SK-N-SH treated with all-trans-retinoic acid at 6 μM for 48 hours (cell line): ENCODE measurements at places on chromosomes 7 and 10.

DNA sequence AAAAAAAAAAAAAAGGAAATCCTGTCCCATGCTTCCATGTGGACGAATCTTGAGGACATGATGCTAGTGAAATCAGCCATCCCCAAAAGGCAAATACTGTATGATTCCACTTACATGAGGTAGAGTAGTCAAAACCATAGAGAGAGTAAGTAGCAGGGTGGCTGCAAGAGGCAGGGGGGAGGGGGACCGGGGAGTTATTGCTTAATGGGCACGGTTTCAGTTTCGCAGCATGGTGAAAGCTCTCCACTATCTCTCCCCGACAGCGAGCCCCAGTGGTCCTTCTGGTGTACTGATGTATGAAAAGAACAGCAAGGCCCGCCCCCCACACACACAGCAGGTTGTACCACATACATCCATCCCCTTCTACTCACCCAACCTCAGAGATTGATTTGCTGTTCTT lies 32.8 kb downstream of the NOD1 start:
- no peak; the same call in 2 of the 3 replicates for ATAC-seq

- ATAC-seq = no peak
These were observed 286.9 kb downstream of the SORCS1 start for GRCh38 chr10:106877574-106877973.

GRCh38 chr7:28328822-28329660 lies 83.3 kb upstream of the CREB5 start:
- ATAC-seq = no peak

DNA sequence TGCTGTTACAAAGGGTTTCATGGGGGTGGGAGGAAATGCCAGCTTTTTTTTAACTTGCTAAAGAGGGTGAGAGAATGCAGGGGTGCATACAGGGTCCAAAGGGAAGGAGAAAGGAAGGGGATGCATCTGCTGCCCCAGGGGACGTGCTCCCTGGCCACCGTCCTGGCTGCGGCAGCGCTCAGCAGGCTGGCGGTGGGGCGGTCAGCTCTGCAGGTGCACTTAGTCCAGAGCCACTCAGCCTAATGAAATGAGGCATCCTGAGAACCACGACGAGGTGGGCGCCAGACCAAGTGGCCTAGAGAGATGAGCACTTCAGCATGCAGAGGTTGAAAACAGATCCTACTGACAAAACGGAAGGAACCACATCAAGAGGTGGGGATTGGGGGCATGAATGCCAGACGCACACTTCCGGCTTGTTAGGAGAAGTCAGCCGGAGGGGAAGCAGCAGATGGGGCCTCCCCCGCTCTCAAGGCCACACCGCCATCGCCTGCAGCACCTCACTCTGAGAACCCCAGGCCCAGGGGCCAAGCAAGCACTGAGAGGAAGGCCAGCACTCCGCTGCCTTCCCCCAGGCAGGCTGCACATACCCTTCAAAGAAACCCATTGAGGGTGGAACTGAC lies 94.5 kb downstream of the MAD1L1 start:
- ATAC-seq = no peak

- ATAC-seq = peak; percentile 59; the same call in 1 of the 3 replicates
These were observed 119.9 kb downstream of the PLXNA4 start for GRCh38 chr7:132456418-132456817.

DNA sequence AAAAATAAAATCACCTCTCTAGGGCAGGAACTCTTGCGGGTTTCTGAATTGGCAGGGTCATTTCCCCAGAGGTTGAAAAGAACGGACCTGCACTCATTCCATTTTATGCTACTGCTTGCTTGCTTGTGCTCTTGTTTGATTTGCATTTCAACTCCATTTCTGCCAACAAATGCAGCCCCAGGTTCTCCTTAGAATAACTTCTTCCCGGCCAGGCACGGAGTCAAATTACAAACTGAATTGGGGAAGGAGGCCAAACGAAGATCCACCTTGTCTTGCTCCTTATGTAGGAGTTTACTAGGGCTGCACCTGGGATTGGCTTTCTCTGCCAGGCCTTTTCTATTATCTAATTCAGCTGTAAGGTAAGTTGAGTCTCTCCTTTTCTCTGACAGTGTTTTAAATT lies 79.6 kb downstream of the HGF start:
- no peak for ATAC-seq

DNA sequence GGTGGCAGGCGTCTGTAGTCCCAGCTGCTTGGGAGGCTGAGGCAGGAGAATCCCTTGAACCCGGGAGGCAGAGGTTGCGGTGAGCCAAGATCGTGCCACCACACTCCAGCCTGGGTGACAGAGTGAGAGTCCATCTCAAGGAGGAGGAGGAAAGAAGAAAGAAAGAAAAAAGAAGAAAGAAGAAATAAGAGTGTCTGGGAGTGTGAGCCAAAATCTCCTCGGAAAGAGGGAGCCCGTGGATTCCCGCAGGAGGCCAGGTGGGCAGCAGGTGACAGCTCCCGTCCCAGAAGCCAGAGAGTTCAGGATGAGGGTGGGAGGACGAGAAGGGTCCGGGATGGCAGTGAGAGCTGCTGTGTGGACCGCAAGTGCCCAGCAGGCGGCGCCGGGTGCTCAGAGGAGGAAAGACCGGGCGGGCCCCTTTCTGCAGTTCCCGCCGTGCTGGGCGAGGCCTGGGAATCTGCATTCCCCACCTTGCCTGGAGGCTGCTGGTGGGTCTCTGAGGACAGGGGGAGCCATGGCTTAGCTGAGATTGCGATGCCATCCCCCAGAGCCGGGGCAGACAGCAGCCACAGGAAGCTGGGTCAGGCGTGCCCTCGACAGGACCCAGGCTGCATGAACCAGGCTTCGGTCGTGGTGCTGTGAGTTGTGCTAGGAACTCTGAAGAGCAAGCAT lies 17.1 kb upstream of the AMZ1 start:
- ATAC-seq = peak; percentile 93

- no peak for ATAC-seq
These were observed 498.1 kb downstream of the PLXNA4 start for GRCh38 chr7:132077971-132078685.

DNA sequence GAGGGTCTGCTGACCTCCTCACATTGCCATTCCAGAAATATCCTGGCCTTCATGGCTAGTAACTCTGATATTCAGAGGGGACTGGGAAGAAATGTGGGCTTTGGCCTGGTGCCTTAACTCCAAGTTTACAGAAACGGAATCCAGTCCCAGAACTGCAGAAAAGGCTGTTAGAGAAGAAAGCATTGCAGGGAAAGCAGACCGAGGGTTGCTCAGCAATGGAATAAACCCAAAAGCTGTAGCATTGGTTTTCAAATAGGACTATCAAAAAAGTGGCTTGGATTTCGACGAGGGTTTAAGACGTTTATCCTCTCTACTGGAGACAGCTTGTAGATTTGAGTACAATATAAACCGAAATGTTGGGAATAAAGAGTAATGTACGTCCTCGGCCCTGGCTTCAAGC lies 425.8 kb upstream of the FOXK1 start:
- ATAC-seq = no peak

GRCh38 chr7:30238721-30239441 lies 45.5 kb upstream of the ZNRF2 start:
- peak; percentile 95 for ATAC-seq

DNA sequence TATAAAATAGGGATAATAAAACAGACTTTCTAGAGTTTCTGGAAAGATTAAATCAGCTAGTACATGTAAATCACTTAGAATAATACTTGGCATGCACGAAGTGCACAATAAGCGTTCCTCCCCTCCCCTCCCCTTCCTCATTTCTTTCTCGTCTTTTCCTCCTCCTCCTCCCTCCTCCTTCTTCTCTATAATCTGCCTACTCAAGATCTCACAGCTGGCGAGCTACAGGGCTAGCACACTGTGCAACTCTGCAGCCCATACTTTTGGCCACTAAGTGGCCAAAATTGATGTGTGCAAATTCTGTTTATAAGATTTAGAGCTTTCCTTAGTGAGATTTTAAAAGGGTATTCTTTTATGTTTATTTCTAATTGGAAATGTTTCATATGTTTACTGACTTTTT lies 565.3 kb downstream of the PHTF2 start:
- ATAC-seq = 0 out of 3 replicates have a peak, but pooled peaks have one; percentile 35

DNA sequence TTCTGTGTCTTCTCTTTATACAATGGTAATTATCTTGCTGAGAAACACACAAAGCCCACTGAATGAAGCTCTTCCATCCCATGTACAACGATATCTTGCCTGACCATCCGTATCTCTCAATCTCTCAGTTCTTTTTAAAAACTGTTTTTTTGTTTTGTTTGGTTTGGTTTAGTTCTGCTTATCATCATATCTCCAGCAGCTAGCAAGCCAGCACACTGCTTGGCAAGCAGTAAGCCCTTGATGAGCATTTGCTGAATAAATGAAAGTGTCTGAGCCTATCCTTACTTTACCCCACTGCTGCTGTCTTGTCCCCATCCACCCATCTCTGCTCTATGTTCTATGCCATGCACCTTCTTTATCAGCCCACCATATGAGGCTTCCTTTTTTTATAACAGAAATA lies 34.2 kb downstream of the ITGB1 start:
- ATAC-seq = peak; percentile 53; the same call in 2 of the 3 replicates

GRCh38 chr10:89151857-89152256 lies 55.3 kb downstream of the CH25H start:
- ATAC-seq = no peak

DNA sequence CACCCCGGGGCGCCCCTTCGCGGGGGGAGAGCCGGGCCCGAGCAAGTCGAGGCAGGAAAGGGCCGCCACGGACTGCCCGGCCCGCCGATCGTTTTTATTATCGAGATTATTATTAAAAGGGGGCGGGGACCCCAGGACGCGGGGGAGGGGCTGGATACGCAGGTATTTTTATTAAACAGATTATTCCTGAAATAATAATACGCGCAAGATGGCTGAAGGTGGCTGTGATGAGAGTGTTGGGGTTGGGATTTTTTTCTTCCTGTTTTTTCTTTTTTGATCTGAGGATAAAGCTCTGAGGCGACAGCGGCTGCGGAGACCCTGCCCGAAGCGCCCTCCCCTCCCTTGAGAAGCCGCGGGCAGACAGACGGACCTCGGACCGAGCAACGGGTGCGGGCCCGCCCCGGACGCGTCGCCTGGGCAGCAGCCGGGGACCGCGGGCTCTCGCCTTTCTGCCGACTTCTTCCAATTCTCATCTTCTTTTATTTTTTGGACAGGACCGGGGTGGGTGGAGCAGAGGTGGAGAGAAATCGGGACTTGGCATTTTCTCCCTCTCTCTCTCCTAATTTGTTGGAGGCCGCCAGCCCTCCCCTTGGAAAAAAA lies 1.4 kb upstream of the TRIM8 start:
- no peak for ATAC-seq

- no peak for ATAC-seq
These were observed 7.5 kb downstream of the MET start for GRCh38 chr7:116679500-116679899.

DNA sequence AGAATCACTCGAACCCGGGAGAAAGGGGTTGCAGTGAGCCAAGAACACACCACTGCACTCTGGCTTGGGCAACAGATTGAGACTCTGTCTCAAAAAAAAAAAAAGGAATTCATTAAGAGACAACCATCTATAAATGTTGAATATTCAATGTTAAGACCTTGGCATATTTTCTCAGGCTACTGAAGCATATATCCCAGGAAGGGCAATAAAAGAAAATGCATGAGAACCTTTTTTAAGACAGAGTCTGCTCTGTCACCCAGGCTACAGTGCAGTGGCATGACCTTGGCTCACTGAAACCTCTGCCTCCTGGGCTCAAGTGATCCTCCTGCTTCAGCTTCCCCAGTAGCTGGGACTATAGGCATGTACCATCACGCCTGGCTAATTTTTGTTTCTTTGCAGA lies 165.0 kb downstream of the JMJD1C start:
- ATAC-seq = no peak

- peak; percentile 65; the same call in 2 of the 3 replicates for ATAC-seq
These were observed 117.0 kb upstream of the AMPH start for GRCh38 chr7:38748056-38748610.

DNA sequence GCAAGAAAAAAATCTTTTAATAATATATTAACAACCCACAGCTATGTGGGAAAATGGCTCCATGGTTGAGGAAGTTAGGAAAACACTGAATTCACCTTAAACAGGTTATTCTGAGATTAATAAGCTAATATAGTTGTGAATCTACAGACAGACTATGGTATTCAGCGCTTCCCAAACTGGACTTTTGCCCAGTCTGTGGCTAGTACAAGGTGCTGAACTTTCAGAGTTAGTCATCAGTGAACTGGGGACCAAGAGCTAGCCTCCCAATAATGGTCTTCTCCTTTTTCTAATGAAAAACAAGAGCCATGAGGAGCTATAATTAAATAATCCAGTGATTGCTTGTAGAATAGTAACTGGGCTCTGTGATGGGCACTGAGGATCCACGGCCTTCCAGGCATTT lies 65.3 kb downstream of the FRMPD2 start:
- ATAC-seq = no peak

- ATAC-seq = peak; percentile 94
These were observed 26.2 kb upstream of the RASGEF1A start for GRCh38 chr10:43292755-43293676.

DNA sequence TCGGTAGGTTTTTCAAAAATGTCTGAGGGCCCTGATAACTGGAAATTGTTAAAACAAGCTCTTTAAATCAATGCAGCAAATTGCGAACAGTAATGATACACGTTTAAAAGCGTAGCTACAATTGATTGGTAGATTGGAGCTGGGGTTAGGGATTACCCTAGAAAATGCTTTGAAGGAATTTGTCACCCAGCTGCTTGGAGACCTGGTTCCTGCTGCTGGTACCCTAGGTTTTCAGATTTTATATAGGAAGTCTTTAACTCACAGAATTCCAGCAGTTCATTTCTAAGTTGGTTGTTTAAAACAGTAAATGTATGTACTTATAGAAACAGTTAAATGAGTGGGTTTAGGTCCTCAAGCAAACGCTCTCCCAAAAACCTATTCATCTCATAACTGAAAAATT lies 1.5 kb downstream of the HECTD2 start:
- ATAC-seq = no peak

- ATAC-seq = no peak
These were observed 116.8 kb downstream of the ZFAND4 start for GRCh38 chr10:45555795-45556194.

GRCh38 chr7:12162415-12163113 lies 48.5 kb upstream of the TMEM106B start:
- no peak for ATAC-seq

- ATAC-seq = no peak
These were observed 400.5 kb downstream of the PTPRN2 start for GRCh38 chr7:158186864-158187693.

DNA sequence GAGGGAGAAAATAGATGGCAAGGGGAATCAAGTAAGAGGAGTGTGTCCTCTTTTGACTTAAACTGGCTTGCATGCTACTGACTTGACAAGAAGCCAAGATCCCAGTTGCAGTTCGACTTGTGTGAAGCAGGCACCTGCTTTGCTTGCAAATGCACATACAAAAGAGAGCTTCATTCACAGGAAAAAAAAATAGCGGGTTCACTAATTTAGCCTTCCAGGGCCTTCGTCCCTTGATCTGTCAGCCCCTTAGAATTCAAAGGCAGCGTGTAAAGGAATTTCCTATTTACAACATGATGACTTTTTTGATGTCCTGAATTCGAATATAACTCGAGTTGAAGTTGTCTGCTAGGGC lies 192.1 kb downstream of the CELF2 start:
- no peak for ATAC-seq
